ENCODE measurements at places on chromosomes 2 and 18.

DNA sequence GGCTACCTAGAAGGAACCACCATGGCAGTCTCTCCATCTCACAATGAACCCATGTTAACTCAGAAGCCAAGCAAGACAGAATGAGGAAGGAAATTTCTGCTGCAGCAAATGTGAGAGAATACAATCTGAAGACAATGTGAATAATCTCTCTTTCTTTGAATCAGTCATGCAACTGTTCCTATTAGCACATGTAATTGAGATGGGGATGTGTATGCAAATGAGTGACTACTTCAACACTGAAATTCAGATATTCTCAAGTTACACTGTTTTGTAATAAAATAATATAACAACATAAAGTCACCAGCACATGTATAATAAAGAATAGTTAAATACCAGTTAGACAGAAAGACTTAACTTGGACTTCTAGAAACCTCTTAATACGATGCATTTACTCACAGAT is 1200.6 kb upstream of the PIK3C3 start:
- DNase-seq: no peak

DNA sequence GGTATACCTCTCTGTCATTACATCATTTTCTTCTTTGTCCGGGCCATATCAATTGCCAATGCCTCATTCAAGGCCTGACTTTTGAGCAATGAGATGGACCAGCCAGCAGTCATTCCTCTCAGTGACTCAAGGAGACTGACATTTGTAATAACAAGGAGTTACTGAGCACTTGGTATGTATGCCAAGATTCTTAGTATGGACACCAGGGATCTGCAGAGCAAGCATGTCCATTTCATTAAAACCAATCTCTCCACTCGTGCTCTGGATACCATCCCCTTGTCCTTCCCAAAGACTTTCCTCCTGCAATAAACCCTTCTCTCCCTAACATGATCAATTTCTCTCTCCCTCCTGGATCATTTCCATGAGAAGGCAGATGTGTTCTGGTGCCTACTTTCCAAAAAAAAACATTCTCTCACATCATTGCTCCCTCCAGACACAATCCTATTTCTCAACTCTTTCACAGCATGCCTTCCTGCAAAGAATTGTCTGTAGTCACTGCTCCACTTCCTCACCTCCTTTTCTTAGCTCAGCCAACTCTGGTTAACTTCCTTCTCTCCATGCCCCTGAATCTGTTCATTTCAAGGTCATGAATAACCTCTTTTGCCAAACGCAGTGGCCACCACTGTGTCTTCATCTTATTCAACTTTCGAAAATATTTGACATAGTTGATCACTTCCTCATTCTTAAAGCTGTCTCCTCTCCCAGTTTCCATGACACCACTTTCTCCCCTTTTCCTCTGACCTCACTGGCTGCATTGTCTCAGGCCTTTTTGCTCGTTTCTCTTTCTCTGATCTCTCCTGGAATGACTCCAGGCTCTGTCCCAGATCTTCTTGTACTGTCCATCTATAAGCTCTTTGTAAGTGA is 102.8 kb upstream of the CYP1B1 start:
- no peak for DNase-seq

GRCh38 chr18:42941860-42942259 is 173.6 kb downstream of the RIT2 start:
- no peak for DNase-seq

GRCh38 chr18:40987581-40987980 is 967.5 kb upstream of the PIK3C3 start:
- DNase-seq: no peak

GRCh38 chr2:7646661-7647060 is 729.4 kb downstream of the RNF144A start:
- no peak for DNase-seq

- DNase-seq: no peak
Measured at GRCh38 chr2:238874330-238875050, 26.6 kb downstream of the TWIST2 start.

- no peak for DNase-seq
Measured at GRCh38 chr2:157685572-157685971, 56.9 kb upstream of the ACVR1C start.

- DNase-seq: no peak
Measured at GRCh38 chr2:136023416-136023815, 38.0 kb upstream of the DARS1 start.

GRCh38 chr2:45902781-45903375 is 251.4 kb downstream of the PRKCE start:
- DNase-seq: no peak

- DNase-seq: no peak
Measured at GRCh38 chr2:60116161-60116875, 437.1 kb downstream of the BCL11A start.

GRCh38 chr2:216950547-216950946 is 90.7 kb upstream of the TNP1 start:
- DNase-seq: no peak

GRCh38 chr2:209496586-209496982 is 72.7 kb downstream of the MAP2 start:
- no peak for DNase-seq

DNA sequence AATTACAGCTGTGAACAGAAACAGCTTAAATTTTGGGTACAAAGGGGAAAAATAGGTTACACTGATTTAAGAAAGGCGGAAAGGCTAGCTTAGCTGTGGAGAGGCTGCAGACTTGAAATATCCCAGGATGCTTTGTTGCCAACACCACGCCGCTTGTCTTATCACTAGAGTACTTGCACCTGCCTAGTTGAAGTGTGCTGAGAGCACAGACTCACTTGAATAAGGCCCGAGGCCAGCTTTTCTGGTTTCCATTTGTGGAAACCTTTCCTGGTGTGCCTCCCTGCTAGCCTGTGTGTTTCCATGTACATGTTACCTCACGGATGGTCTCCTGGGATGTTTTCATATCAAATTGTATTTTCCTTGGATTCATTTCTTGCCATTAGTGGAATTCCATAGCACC is 3.2 kb downstream of the CABLES1 start:
- DNase-seq: no peak

DNA sequence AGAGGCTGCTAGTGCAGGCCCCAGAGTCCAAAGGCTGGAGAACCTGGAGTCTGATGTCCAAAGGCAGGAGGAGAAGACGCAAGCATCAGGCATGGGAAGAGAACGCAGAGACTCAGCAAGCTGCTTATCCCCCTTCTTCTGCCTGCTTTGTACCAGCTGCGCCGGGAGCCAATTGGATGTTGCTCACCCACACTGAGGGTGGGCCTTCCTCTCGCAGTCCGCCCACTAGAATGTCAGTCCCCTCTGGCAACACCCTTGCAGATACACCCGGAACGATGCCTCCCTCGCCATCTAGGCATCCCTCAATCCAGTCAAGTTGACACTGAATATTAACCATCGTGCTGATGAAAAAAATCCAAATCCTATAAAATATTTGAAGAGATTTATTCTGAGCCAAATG is 141.6 kb downstream of the TWIST2 start:
- no peak for DNase-seq

- peak; percentile 63 for DNase-seq
Measured at GRCh38 chr2:214808981-214809750, at the start of gene BARD1. Gene BARD1, minus strand, starts transcription at chr2:214809683. Its CDS starts 114 bp downstream, at chr2:214809569.

GRCh38 chr2:146037334-146037870 is 1517.5 kb upstream of the ZEB2 start:
- DNase-seq: no peak

DNA sequence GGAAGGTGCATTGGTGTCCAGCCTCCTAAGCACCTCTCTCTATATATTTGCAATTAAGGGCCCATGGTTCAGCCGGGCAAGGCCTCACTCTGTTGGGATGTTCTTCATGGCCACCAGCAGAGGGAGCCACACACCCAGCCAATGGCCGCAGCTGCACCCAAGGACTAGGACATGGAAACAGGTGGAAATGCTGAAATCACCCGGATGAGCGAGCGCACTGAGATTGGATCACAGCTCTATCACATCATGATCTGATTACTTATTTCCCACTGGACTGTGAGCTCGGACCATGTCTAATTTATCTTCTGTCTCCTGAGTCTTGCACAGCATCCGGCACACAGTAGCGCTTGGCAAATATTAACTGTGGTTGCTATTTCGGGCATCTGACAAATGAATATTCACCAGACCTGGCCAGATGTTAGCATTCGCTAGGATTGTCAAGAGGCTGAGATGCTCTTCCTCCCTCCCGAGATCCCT is 31.2 kb downstream of the KIF3C start:
- peak; percentile 82 for DNase-seq

DNA sequence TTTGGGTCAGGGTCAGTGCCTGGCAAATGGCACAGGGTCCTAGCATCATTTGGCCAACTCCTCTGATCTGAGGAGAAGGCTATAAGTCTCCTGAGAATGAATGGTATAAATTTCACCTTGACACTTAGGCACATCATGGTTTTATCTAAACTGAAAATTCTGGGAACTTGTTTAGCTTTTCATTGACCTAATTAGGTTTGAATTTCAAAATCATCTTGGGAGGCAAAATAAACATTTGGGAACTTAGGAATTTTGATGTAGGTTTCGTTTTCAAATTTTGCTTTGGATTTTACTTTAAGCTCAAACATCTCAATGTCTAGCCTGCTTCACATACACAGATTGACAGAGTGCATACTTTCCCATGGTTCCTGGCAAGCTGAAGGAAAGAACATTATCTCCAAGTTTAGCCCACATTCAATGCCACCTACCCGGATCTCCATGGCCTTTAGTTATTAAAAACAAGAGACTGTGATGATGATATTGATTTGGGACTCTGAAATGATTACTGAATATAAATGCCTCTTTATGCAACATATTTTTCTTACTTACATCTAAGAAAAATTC is 44.5 kb downstream of the MYOM1 start:
- no peak for DNase-seq

GRCh38 chr2:21866316-21866715 is 742.5 kb downstream of the TDRD15 start:
- no peak for DNase-seq

DNA sequence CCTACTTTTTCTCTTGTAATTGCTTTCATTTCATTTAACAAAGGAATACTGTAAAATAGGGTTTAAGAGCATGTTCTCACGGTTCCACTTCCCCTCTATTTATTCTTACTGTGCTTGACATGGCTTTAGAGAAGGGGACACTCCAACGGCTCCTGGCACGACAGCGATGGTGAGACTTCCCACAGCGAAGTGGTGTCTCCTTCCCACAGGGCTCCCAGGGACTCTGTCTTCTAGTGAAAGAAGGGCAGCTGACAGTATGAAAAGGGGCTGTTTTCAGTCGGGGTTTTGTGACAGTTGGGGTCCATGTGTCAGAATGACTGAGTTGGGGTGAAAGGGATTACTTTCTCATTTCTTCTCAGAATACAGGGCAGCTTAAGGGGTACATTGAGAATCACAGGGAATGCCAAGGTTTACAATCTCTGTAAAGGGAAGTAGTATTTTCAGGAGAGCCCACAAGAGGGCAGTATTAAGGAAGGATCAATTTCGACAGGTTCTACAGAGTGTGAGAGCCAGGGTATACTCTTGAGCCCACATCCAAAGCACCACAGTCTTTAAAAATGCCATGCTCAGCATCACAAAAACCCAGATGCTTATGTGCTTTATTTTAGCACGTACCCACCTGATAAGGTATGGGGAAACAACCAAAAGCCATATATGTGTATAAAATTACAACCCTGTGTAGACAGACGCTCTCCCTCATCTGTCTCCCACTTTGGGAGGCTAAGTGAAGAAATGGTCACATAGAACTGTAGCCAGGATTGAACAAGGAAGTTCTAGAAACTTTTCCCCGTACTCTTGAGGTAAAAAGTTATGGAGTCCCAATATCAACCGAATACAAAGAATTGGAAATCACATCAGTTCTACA is 31.3 kb upstream of the RAPGEF4 start:
- peak; percentile 11 for DNase-seq

GRCh38 chr2:9423922-9424272 is 443 bp downstream of the CPSF3 start:
- peak; percentile 33 for DNase-seq

DNA sequence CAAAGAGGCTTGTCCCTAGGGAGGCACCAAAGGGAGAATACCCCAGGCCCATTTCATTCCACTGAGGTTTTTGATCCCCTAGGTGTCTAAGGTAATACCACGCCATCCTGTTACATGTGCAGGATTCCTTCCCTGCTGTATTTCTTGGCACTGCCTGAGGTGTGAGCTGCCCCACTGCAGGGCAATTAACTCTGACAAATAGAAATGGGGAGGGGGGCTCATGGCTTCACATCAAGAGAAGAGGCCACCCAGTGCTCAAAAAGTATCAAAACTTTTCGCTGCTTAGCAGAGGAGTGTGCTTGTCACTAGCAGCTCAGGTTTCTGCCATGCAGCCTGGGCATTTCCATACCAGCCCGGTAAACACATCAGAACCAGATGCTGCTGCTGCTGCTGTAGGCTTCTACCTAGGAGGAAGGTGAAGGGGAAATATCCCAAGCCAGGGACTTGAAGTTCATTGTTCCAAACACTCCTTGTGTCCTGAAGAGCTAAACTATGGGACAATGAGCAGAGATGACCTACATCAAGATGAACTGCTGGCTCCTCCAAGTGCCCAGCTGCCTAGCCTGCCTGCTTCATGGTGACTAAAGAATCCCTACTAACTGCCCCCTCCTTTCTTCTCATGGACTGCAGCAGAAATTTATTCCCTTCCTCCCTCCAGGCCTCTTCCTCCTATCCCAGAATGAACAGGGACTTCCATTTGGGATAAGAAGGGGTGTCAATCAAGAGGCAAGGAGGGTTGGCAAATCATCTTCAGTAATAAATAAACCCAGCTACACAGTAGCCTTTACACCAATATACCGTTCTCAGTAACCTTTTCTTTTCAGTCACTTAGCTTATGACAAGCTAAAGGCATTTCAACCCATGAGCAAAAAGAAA is 16.4 kb downstream of the POU3F3 start:
- DNase-seq: no peak

DNA sequence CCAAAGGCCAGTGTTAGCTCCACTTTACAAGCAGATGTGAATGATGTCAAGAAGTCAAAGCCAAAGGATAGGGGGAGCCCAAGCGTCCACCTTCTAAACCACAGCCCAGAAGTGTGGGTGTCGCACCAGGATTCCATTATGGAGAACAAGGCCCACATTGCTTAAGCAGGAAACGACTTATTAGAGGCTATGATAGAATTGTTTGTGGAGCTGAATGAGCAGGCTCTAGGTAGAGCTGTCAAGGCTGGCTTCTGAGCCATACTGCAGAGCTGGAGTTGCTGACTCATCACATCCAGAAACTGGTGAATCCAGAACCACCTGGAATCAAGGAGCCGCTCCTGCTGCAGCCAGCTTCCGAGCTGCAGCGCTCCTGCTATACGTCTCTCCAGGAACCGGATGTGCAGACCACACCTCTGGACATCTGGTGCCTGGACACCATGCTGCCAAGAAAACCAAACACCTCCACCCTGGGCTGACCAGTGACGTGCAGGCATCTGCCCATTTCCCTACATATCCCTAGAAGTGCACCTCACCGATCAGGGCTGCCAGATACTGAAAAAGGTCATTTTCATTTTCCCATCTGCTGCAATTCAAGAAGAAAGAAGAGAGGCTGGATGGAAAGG is 6.2 kb upstream of the TWIST2 start:
- DNase-seq: no peak

DNA sequence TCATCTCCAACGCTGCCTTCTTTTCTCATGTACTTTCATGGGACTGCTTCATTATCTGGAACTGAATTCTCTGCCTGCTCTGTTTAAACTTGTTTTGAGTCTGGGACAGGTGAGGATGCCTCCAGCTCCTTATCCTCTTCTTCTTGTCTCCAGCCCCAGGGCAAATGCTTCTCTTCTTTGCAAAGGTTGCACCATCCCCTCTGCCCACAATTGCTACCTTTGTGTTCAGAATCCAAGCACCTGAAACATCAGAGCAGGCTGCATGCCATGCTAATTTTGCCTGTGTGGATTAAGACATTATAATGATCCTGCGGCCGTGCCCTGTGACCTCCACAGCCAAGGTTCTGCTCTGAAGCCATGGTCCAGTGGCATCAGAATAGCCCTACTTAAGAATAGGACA is 309.5 kb downstream of the EPHA4 start:
- DNase-seq: no peak

- DNase-seq: no peak
Measured at GRCh38 chr18:68484241-68484640, 230.7 kb downstream of the TMX3 start.

Data from activated CD4-positive, alpha-beta T cell treated with anti-CD3 and anti-CD28 coated beads, Interleukin-10, Interleukin-2, amounts not matched to agents 100 ng/mL and 50 ng/mL, durations not matched to agents 16 hours and 8 hours (primary cell).